ENCODE measurements at places on chromosomes 6 and 20.

- no peak for DNase-seq
These were observed 2.7 kb upstream of the C6orf163 start for GRCh38 chr6:87341899-87342298.

DNA sequence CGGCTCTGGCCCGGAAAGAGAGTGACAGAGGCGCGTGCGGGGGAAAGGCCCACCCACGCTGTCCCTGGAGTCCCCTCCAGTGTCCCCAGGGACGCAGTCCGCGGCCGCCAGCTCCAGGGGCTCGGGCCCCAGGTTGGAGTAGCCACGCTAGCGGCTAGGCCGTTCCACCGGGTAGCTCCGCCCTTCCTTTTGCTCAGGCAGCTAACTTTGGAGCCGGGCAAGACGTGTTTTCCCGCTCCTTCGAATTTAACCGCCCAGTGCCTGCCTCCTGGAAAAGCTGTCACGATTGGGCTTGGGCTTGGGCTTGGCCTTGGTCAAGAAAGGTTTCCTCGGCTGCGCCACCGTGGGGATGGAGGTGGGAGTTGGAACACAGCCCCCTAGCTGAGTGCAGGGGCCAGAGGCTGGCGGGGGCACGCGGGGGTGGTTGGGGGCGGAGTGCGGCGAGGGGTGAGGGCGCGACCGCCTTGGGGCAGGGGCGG lies 4.7 kb downstream of the LINC00237 start:
- DNase-seq, result no peak

DNA sequence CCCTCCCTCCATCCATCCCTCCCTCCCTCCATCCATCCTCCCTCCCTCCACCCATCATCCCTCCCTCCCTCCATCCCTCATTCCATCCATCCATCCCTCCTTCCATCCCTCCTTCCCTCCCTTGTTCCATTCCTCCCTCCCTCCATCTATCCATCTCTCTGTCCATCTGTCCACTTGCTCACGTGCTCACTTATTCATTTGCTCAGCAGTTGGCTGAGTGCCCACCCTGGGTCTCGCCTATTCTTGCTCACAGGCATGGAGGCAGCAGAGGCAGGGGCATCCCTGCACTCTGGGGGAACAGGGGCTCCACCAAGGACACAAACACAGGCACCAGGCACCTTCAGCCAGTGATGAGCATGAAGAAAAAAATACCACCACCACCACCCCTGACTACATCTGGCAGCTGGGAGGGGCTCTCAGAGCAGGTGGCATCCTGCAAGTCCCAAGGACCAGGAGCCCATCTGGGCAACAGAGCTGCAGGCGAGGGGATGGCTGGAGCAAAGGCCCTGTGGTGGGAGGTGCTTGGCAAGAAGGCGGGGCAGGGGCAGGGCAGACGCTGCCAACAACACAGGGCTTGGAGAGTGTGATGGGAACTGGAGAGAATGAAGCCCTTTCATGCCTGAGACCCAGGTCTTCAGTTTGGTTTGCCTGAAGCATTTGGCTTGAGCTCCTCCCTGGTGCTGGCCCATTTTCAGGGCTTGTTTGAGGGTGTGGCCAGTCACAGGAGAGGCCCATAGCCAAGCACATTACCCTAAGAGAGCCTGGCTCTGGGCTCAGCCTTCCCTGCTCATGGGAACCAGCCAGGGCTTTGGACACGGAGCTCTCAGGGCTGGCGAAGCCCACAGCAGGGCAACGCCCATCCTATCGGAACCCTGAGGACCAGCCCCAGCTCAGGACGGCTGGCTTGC lies 40.2 kb upstream of the MRGBP start:
- DNase-seq, result peak; percentile 54

- DNase-seq, result no peak
These were observed 73.5 kb upstream of the ARID1B start for GRCh38 chr6:156703719-156704118.

GRCh38 chr6:136753624-136754023 lies 38.7 kb downstream of the MAP3K5 start:
- no peak for DNase-seq

DNA sequence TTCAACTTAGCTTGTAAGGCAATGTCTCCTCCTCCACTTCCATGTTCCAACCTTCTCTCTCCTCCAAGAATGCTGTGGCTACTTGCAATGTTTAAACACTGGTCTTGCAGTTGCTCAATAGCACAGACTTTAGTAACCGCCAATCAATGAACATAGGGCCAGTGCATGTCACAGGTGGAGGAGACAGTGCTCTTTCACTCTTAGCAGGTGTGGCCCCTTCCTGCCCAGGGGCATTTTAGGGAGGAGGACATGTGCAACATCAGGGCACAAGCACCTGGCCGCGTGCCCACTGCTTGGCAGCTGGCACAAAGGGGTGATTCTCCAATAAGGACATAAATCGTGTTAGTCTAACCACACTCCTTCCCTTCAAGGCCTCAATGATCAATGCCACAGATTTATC lies 41.3 kb downstream of the ADGRF1 start:
- no peak for DNase-seq

GRCh38 chr6:10850728-10851127 lies 12.4 kb upstream of the MAK start:
- no peak for DNase-seq

DNA sequence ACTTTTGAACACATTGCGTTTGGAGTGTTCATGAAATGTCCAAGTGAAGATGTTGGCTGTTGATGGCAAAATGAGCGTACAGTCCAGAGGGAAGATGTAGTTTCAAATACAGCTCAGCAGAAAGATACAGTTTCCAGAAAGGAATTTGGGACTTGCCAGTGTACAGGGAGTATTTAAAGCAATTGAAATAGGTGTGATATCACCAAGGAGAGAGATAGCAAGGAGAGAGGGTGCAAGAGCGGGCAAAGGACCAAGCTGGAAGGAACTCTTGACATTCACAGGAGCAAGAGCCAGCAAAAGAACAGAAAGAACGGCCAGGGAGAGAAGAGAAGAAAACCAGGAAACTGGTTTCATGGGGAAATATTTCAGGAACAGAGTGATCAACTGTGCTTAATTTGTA lies 47.8 kb downstream of the CARMIL1 start:
- DNase-seq, result no peak

- DNase-seq, result peak; percentile 68
These were observed 423.7 kb upstream of the MARCKS start for GRCh38 chr6:113433335-113433991.

DNA sequence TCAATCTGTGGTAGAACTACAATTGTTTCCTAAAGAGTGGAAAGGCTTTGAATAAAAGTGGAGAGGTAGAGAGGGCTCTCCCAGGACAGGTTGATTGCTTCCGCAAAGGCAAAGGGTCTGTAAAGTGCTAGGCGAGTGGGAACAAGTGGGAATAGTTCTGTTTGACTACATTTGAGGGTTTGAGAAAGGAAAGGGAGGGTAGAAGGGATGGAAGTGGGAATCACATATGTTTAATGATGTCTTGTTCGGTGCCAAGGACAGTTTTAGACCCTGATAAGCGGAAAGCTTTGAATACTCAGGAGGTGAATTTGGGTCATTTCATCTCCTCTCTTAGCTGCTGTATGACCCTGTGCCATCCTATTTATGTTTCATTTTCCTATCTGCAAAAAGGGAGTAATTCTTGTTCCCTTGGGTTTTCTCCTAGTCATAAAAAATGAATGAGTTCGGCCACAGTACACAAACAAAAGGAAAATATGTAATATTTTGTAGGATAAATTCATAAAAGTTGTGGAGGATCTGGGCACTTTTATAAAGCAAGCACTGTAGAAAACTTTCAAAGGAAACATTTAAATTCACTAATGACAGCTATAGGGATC lies 1.7 kb upstream of the PIM1 start:
- no peak for DNase-seq

DNA sequence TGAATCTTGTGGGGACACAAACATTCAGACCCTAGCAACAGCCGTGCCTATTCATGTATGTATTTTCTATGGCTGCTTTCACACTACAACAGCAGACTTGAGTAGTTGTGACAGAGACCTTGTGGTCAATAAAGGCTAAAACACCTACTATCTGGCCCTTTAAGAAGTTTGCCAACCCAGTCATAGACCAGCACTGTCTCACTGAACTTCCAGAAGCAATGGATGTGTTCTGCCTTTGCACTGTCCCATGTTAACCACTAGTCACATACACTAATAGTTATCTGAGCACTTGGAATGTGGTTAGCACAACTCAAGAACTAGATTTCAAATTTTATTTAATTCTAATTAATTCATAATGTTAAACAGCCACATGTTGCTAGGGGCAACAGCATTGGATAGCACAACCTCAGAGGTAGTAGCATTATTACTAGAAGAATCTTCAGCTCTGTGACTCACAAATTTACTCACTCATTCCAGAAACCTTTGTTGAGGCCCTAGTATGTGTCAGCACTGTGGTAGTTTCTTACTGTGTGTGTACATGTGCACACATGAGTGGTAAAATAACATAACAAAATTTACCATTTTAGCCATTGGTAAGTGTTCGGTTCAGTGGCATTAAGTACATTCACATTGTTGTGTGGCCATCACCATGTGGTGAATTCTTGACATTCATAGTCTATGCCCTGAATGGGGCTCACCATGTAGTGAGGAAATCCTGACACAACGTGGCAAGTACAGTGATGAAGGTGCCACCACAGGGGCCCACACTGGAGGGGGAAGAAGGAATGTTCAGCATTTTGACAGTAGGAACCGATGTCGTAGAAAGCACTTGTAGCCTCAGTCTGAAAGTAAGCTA lies 107.3 kb downstream of the CEP57L1 start:
- no peak for DNase-seq

GRCh38 chr6:104784884-104785283 lies 74.8 kb downstream of the HACE1 start:
- no peak for DNase-seq

DNA sequence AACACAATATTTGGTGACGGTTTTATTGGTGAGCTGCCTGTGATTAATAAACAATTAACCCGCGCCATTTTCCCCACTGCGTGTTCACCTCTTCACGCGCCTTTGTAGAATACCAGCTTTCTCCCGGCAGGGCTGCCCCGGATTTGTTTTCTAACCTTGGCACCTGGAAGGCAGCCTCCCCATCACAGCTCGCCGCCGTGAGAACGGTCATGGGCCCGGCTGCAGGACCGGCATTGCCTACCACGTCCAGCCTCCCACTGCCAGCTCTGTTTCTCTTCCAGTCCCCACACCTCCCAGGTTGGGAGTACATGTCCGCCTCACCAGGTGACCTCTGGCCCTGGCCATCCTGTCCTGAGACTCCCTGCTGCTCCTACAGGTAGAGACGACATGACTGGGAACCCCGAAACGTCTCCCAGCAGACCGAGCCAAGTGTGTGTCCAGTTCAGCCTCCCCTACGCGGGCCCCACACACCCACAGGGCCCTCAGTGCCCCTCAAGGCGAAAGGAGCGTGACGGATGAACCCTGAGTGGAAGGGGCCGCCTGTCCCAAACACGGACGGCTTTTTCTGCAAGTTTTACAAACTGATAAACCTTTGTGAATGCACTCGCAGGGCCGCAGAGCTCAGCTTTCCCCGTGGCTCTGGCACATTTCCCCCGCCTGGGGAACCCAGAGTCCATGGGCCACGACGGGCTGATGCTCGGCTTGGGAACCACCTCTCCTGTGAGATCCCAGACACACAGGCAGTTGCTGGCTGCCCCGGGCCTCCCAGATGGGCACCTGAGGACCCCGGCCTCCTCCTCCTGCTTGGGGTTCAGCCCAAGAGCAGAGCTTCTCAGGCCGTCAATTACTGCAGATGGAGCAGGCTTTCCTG lies 25.7 kb downstream of the FRMD1 start:
- no peak for DNase-seq

GRCh38 chr20:14817101-14817500 lies 479.7 kb upstream of the FLRT3 start:
- DNase-seq, result no peak

DNA sequence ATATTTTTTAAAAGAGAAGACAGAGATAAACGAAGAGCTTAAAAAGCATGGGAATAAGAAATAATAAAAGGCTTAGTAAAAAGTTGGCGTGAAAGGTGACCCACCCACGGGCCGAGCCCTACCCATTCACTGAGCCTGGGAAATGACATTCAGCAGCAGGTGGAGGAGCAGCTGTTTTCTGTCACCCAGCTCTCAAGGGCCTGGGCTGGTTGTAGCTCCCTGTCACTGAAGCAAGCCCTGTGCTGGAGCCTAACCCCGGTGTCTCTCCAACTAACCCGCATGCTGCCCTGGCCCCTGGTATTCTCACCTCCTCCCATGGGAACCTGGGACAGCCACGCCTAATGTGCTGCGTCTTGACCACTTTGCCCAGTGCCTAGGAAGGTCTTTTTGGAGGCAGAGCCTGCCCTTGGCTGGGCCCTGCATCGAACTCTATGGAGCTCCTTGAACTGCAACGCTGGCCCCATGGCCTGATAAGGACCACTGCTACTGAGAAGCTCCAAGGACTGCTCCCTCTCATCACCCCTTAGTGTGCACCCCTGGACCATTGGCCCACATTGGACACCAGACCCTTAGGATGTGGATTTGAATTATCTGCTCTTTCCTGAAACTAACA lies 68.8 kb upstream of the IYD start:
- no peak for DNase-seq

GRCh38 chr6:150272264-150272975 lies 96.4 kb upstream of the IYD start:
- DNase-seq, result no peak
